ENCODE measurements at places on chromosomes 6 and 20. TPM values are rescaled to one million over a fixed set of nuclear protein-coding genes. Genes with fewer than 3 reads are reported as not detected.

The HLA-DPA1 gene
- not detected for total RNA-seq

The KHDC1L gene
- total RNA-seq, result 0.41 TPM

The DDX39B gene
- 320 TPM for total RNA-seq

The BPIFB6 gene
- not detected for total RNA-seq

The FKBP1C gene
- 2.1 TPM for total RNA-seq

The TGM6 gene
- not detected for total RNA-seq

The DCDC2 gene
- 2.7 TPM for total RNA-seq

The CAPN11 gene
- not detected for total RNA-seq

The CLPSL1 gene
- total RNA-seq, result not detected

The RNF217 gene
- 6.8 TPM for total RNA-seq

The TPD52L1 gene
- total RNA-seq, result 54.3 TPM

The TMEM217 gene
- 0.60 TPM for total RNA-seq

The AK9 gene
- total RNA-seq, result 1.3 TPM

The SLC22A2 gene
- 0.06 TPM for total RNA-seq
